ENCODE measurements at places on chromosomes 3 and 15.

- DNase-seq = no peak
Observed at GRCh38 chr15:59662260-59662659, 4.9 kb upstream of the GTF2A2 start.

DNA sequence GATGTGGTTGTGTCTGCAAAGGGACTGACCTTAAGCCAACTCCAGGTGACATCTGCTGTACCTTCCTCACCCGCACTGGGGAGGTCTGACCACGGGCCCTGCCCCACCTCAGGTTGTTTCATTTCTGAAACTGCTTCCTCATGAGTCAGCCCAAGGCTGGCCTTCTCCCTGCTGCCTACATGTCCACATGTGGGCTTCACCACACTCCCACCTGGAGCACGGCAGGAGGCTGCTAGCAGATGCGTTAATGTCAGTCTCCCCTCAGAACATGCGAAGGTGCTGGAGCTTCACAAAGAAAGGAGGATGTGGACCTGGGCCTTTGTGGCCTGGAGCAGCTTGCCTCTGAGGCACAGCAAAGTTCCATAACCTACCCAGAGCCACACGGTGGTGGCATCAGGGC, 69.4 kb upstream of the PLXNA1 start:
- DNase-seq = no peak

GRCh38 chr3:87792534-87793336, 266.1 kb downstream of the CGGBP1 start:
- no peak for DNase-seq

DNA sequence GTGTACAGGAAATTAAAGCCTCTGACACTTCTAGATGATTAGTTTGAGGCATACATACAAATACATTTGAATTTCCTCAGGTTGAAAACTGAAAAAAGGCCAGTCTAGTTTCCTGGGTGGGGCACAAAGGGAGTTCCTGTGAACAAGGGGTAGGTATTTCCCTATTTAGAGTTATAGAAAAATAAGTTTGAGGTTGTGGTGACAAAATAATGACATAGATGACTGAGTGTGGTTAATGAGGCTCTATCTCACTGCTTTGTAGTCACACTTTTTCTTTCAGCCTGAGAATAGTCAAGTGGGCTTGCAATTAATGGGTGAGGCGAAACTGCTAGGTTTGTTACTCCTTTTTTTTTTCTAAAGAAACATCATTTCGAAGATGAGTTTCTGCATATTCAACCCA, 4.3 kb downstream of the SLCO3A1 start:
- no peak for DNase-seq

DNA sequence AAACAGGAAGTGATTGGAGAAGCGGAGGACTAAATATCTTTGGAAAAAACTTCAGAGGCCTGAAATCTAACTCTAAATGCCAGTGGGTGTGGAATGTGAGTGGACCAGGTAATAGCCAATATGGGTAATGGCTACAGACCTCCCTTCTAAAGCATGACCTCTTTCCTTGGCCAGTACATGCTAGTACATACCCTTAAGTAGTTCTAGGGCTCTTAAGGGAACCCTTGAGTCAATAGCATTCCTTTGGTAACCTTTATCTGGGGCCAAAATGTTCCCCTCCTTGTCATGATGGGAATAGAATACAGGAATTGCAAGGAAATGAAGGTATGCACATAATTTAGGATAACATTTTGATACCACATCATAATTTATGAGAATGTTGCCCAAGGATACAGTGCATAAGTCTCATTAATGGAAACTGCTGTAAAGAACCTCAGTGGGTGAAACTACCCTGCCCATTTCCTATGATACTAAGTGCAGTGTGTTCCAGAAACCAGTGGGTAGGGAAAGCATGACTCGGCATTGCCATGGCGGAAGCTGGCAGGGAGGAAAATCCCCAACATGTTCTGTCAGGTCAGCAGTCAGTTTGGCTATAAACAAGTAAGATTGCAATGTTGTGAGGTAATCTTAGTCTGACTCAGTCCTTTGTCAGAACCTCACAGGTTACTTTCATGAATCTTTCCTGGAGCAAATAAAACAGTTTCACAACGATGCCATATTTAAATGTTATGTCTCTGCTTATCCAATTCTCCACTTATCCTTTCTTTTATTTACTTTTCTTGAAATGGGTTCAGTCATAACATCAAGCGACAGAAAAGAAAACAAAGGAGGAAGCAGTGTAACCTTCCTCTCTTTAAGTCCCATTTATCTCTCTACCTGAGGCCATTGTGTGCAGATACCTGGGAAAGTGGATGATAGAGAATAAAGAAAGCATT, 23.5 kb upstream of the RAP2B start:
- DNase-seq = no peak

DNA sequence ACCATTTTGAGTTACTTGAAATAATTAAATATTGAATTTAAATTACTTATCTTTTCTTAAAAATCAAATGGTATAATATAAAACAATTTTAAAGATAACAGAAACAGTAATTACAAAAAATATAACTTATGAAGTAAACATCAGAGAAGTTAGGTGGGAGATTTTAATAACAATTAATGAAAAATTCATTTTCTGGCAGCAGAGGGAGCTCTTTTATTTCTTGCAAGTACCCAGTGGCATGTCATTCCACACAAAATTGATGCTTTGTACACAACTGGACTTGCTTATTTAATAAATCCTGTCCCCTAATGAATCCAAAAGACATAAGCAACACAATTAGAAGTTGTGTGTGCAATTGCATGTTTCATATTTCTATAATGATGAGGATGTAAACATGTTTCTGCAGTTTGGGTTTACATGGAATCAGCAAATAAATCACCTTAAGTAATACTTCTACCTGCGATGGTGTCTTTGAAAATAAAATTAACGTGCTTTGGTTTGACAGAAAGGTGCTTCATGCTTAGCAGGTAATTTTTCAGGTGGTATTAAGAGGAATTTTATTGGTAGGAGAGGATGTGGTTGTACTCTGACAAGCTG, 861.3 kb downstream of the ZPLD1 start:
- DNase-seq = no peak

GRCh38 chr3:70731046-70731445, 418.6 kb upstream of the MDFIC2 start:
- DNase-seq = no peak

- no peak for DNase-seq
Observed at GRCh38 chr3:126354776-126355175, 2.4 kb downstream of the KLF15 start.

GRCh38 chr3:72474775-72475174, 373.5 kb downstream of the SHQ1 start:
- DNase-seq = no peak

DNA sequence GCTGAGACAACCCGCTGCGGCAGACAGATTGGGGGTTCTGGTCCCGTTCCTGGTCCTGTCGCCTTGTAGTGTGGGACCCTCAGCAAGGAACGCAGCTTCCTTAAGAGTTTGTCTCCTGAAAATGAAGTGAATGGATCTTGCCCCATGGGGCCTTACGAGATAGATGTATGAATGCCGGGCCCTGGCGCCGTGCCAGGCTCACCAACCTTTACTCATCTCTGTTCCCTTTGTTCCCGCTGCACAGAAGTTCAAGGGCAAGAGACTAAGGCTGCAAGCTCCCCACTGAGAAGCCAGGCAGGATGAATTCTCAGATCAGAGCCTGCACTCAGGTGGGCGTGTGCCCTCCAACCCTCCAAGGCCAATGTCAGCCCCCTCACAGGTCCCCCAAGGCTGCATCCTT, 162.7 kb upstream of the IQSEC1 start:
- peak; percentile 7 for DNase-seq

- no peak for DNase-seq
Observed at GRCh38 chr15:101136381-101137268, 115.2 kb downstream of the CHSY1 start.

DNA sequence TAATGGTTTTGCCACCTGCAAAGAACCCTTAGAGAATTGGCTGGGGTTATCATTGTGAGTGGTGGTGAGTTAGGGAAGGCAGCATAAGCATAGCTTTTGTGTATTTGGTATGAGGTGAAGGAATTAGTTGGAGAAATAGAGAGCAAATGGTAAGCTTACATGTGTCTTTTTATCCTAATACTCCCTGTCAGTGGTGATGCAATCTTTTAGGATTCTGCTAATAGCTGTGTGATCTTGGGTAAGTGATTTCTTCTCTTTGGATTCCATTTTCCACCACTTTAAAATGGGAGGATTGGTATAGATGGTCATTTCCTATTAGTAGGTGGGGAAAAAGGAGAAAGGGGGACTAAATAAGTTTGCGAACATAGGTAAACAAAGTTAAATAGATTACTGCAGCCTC, 30.9 kb downstream of the PIAS1 start:
- DNase-seq = no peak

GRCh38 chr3:13708301-13708700, 159.4 kb downstream of the FBLN2 start:
- no peak for DNase-seq

DNA sequence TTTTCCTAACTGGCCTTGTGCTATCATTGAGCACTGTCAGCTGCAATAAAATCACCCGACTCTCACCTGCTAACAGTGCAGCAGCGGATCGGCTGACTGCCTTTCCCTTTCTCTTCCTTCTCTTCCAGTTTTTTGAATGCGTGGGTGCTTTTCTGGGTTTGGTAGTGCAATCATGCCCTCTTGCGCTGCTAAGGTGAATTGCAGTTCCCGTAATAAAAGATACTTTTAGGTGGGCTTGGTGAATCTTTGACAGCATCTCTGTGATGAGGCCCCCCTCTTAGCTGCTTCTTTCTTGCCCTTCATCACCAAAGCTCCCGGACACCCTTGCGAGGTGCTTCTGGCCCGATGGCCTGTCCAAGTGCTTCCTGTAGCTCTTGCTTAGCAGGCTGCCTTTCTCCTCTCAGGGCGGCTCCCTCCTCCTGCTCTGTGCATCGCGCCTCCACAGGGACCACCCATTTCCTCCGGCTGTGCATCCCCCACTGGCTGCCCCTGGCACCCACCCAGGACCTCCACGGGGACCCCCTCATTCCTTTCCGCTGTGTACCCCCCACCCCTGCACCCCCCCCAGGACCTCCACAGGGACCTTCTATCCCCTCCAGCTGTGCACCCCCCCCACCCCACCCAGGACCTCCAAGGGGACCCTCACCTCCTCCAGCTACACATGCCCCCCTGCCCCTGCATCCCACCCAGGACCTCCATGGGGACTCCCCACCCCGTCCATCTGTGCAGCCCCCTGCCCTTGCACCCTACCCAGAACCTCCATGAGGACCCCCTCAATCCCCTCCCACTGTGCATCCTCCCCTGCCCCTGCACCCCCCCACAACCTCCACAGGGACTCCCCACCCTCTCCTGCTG, 50.8 kb upstream of the RPL32 start:
- DNase-seq = peak; percentile 6

GRCh38 chr3:139718415-139718814, 40.6 kb upstream of the NMNAT3 start:
- no peak for DNase-seq

- DNase-seq = no peak
Observed at GRCh38 chr15:57708047-57708446, 1.5 kb downstream of the POLR2M start.
